Activated T-helper 2 cell treated with anti-CD3 and anti-CD28 coated beads, Interferon-gamma antibody, Interleukin-2, Interleukin-4, amounts not matched to agents 10 μg/mL and 5 μg/mL and 100 μg/mL, durations not matched to agents 14 hours and 24 hours and 36 hours (primary cell): ENCODE measurements at places on chromosomes 16 and 17.

GRCh38 chr17:42252597-42253550 is 23.3 kb downstream of the STAT5B start:
- no peak for DNase-seq

DNA sequence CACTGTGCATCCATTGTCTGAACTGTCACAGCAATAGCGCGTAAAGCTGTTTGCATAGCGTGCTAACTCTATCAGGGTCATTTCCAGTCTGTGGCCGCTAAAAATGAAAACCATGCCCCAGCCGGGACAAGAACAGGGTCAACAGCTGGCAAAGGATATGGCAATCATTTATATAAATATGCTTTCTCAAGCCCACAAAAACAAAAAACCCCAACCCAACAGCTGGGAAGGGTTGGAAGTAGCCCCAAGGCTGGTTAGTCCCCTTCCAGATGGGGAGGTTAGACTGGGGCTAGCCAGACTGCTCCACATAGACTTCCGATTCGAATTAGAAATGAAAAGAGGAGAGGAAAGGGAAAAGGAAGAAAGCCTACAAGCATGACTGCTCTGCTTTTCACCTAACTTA is 203.3 kb upstream of the TBX2 start:
- DNase-seq: no peak

- DNase-seq: no peak
Observed at GRCh38 chr16:3610698-3611145, 684 bp downstream of the SLX4 start.

GRCh38 chr17:74337834-74338500 is 11.9 kb downstream of the KIF19 start:
- DNase-seq: no peak

DNA sequence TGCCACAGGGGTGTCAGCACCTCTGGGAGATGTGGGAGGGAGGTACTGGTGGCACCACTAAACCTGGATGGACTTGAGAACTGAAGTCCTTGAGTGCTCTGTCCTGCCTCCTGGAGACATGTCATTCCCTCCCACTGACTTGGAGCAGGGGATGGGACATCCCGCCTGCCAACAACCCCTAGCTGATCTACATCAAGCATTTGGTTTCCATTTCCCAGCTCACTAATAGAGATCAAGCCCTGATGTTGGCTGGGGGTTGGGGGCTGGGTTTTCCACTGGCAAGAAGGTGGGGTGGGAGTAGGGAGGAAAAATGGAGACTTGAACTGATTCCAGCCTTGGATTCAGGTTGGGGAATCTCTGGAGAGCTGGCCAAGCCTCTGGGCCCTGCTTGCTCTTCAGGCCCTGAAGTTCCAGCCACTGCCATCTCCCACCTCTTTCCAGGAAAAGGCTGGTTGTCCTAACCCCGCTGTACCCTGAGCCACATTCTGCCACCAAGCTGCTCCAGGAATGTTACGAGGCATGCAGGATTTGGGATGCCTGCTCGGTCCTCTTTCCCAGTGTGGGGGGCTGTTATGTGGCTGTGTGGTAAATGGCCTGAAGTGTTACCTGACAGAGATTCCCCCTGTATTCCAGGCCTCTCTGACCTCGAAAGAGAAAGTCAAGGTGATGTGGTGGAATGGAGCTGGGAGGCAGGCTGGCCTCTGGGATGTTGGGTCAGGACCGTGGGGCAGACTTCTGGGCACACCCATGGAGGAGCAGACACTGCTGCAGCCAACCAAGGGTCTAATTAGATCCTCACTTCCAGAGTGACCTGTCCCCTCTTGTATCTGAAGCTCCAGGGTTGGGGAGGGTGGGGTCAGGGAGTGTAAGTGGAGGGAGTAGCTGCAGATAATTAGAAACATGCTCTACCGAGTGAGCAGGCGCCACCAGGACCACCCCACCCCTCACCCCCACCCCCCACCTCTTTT is 16.7 kb downstream of the IGFBP4 start:
- DNase-seq: no peak

GRCh38 chr16:71883849-71884638 is at the start of gene ZNF821:
Gene ZNF821, minus strand, starts transcription at chr16:71884182. Its CDS starts 4,236 bp downstream, at chr16:71879946.
- peak; percentile 68 for DNase-seq

DNA sequence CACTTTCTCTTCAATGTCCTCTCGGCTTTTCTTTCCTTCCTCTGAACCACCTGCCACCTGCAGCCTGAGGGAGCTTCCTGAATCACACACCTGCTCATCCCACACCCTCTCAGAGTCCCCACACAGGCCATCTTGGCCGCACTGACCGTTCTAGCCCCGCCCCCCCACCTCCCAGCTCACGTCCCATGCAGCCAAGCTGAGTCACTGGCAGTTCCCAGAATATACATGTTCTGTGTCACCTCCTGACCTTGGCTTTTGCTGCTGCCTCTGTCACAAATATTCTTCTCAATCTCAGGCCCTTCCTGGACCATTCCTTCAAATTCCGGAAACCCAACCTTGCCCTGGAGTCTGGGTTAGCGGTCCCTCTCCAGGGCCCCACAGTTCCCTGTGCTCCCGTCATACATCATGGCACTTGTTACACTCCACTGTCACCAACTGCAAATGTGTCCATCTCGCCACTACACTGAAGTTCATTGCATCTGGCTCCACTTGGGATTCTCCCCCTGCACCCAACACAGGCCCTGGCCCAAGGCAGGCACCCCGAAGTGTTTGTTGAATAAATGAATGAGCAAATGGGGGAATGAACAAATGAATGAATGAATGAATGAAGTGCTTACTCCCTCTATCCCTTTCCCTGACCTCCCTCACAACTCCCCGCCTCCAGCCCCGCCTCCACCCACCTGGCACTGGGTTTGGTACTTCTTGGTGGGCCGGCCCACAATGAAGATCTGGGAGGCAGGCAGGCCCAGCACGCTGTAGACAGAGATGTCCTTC is 12.8 kb downstream of the PIMREG start:
- DNase-seq: no peak

GRCh38 chr17:33593991-33594390 is 300.9 kb upstream of the ASIC2 start:
- DNase-seq: no peak

- no peak for DNase-seq
Observed at GRCh38 chr16:76483307-76483909, 206.2 kb downstream of the CNTNAP4 start.

DNA sequence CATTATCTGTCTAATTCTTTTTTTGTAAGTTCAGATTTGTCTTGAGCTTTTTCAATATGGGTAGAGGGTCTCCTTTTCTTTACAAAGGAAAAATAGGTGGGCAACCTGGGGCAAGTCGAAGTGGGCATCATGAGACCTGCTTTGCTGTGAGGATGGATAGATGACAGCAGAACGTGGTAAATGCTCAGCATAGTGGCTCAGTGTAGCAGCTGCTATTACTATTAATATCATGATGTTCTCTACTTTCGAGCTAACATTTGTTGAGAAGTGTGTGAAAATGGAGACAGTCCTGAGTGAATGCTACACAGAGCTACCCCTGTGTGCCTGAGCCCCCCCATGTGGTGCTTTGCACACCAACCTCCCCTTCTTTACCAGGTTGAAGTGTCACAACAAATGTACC is 39.0 kb upstream of the LGALS9 start:
- no peak for DNase-seq

DNA sequence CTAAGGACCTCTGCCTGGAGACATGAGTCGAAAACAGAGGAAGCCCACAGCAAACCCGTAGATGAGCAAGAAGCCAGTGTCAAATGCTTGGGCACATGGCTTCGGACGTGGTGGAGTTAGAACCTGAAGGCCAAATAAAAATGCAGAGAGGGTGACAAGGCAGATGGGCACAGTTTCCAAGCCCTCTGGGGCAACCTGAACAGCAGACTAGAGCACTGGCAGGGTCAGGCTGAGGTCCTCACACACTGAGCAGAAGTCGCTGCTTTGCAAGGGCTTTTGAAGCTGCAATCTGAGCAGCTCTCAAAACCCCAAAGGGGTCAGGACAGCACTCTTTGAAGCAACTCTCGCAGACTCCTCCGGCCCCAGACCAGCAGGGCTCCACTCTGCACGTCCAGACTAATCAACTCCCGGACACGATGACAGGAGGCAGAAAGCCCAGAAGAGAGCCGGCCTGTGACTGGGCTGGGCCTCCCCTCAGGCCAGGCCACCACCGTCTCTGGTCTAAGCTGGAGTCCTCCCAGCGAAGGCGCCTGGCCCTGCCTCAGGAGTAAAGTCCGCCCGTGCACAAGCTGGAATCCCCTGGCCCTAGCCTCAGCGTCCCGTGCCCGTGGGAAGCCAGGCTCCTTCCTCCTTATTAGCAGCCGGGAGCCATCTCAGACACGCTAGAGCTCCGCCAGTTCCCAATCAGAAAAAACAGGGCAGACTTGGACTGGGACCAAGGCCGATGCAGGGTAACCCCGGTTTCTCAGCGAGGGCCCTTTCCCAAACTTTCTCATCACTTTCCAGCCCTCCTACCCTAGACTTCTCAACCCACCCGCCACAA is 924 bp downstream of the SMARCD2 start:
- DNase-seq: no peak

- no peak for DNase-seq
Observed at GRCh38 chr17:15343749-15344148, 2.4 kb upstream of the TEKT3 start.

DNA sequence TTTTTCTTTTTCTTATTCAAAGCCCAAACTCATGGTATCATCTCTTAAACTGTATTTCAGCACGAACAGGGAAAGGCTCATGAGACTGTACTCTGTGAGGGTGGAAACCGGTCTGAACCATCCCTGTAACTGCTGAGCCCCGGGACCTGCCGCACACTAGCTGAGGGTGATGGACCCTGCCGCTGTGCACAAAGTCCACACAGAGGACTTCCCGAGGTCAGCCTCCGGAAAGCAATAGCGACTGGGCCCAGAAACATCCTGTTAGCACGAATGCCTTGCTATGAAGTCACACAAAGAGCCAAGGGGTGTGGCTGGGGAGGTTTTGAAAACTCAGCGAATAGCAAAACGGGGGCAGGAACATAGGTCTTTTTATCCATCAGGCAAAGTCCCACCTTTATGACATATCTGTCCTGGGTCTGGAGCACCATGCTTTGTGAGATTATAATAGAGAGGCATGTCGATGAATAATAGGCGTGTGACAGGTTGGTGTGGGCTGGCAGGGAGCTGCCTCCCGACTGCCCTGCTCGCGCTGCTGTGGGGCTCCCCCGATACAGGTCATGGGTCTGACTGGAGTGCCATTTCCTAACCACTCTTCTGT is 33.4 kb downstream of the CDK5R1 start:
- peak; percentile 35 for DNase-seq

DNA sequence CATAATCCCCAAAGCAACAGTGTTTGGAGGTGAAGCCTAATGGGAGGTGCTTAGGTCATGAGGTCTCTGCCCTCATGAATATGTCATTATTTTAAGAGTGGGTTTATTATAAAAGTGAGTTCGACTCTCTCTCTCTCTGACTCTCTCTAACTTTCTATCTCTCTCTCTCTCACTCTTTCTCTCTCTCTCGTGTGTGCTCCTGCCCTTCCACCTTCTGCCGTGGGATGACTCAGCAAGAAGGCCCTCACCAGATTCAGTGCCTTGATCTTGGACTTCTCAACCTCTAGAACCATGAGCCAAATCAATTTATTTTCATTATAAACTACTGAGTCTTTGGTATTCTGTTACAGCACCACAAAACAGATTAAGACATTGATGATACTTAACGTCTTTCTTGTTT is 53.7 kb upstream of the TANC2 start:
- DNase-seq: no peak

DNA sequence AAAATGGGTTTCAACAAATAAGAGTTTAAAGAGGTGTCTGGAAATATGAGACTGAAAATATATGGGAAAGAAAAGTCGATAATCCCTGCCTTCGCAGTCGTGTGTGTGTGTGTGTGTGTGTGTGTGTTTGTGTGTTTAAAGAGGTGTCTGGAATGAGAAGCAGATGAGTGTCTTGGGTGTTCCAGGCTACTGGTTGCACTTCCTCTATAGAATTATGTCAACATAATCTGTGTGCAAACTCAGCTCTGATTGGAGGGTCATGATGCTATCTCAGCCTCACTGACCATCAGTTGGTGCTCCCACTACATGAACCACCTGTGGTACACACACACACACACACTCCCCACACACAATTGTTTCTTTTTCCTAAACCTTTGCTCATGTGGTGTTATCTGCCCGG is 347.3 kb downstream of the NPIPA8 start:
- DNase-seq: no peak

DNA sequence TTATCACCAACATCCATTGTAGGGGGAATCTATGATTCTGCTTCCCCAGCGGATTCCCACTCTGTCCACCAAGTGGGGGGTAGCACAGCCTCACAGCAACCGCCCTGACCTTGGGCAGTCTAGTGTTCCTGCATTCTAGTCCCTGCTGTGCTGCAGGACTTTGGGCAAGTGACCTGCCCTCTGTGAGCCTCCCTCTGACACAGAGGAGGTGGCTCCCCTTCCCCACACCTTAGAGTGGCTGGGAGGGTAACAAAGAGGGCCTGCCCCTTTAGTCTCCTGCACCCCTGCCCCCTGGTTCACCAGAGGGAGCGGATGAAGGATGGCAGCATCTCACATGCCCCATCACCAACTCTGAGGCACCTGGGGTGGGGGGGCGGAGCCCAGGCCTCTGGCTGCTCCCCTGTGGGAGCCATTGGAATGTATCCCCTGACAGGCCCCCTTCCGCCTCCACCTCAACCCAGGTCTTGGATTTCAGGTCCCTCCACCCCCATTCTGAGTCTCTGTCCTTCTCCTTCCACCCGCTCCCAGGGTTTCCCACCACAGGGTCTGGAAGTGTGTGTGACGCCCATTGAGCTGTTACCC is 10.1 kb downstream of the GAS2L2 start:
- no peak for DNase-seq

DNA sequence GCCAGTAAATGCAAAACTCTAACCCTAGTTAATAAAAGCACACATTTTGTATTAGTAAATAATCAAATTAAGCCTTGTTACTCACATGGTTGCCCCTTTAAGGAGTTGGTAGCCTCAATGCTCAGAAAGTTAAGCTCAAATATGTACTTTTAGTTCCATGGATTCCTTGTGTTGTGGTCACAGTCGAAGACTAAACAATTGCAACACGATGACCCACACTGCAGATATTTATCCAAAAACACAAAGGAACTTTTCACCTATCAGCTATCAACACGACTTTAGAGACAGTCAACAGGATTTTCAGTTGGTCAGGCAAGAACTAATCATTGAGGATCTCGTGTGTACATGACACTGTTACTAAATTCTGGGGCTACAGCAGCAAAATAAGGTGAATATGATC is 47.4 kb upstream of the NUDT7 start:
- DNase-seq: no peak

GRCh38 chr17:74865504-74866197 is 6.0 kb upstream of the GRIN2C start:
- DNase-seq: no peak

GRCh38 chr17:49585422-49586027 is 9.9 kb downstream of the NXPH3 start:
- DNase-seq: no peak

- DNase-seq: no peak
Observed at GRCh38 chr17:75019710-75020109, 7.2 kb downstream of the MRPL58 start.

GRCh38 chr16:73739049-73739769 is 557.4 kb upstream of the PSMD7 start:
- no peak for DNase-seq
